ENCODE measurements at places on chromosomes 6 and 20. TPM values are rescaled to one million over a fixed set of nuclear protein-coding genes. Genes with fewer than 3 reads are reported as not detected.

RCAN2 gene
- total RNA-seq, result 6.6 TPM

TP53RK gene
- total RNA-seq, result 10.4 TPM

KHDC1 gene
- 0.84 TPM for total RNA-seq

IL17A gene
- total RNA-seq, result not detected

TBC1D32 gene
- total RNA-seq, result 13.2 TPM

DNA sequence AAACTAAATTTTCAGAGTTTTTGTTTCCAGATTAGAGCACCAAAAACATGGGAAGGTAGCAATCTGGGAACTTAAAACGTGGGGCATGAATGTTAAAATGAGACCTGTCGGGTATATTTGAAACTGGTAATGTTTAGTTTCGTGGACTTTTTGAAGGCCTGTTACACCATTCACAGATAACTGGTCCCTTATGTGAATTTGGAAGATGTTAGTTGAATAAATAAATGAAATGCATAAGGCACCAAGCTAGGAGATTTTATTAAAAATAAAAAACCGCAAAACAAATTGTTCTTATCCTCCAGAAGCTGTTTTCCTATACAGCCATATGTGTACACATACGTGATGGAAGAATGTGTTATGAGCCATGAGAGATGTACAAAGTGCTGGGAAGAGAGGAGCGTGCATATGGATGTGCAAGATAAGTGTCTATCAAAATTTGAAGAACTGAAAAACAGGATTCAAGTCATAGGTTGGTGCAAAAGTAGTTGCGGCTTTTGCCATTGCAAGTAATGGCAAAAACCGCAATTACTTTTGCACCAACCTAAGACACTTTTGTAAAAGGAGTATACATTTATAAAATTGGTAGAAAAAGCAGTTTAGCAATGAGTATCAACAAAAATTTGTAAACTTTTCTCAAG lies 700 bp upstream of the MCUR1 start:
- DNase-seq, result no peak

DNA sequence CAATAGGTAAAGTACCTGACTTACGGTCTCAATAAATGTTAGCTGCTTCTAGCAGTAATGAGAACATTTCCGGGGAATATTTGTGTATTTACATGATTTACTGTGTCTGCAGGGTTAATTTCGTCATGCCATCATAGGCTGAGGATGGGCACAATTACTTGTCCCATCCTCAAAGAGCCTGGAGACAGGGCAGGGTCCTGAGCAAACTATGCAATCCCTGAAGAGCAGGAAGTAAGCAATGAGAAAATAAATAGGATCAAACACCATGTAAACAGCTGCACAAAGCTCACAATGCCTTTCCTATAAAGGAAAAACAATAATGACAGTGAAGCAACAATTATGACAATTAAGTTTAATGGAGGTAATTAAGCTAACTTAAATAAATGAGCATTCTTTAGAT lies 114.6 kb upstream of the FOXQ1 start:
- no peak for DNase-seq

GRCh38 chr6:63476302-63476701 lies 96.0 kb upstream of the LOC128125822 start:
- no peak for DNase-seq

- peak; percentile 83 for DNase-seq
These were observed 32.6 kb upstream of the FAM83D start for GRCh38 chr20:38893565-38894090.

DNA sequence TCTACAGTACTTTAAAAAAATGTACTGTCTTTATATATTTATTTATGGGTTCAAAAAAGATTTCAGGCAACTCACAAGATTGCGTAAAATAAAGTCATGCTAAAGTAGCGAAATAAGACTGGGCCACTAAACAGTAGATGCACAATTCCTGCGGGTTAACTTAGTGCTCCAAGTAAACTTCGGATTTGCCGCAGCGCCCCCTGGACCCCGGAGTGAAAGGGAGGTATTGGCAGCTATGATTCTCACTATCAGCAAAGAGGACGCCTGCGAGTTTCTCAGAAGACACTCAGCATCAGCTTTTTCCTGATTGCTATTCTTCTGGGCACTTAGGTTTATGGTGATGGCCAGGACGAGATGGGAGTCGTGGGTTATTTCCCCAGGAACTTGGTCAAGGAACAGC lies 1.4 kb downstream of the OTOR start:
- no peak for DNase-seq

DNA sequence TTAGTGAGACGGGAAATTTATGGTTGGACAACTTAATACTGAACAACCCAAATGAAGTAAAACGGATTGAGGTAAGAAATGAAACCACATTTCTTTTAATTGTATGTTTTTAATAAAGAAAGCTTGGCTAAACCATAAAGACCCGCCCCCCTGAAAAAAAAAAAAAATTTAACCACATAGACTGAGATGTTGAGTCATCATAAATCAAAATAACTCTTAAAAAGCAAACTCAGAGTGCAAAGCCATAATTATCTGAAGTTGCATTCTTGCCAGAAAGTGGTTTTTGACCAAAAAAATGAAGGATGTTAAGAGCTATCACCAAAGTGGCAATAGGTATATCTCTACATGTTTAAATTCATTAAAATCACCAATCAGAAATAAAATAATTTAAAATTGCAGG lies 101.8 kb upstream of the COL21A1 start:
- no peak for DNase-seq

- no peak for DNase-seq
These were observed 164.1 kb downstream of the FRK start for GRCh38 chr6:115896538-115897129.

- DNase-seq, result peak; percentile 66
These were observed 892 bp downstream of the REPS1 start for GRCh38 chr6:138987080-138987642.

- peak; percentile 85 for DNase-seq
These were observed at the start of gene FBXO9 for GRCh38 chr6:53065266-53066076. FBXO9 (plus strand) TSS chr6:53065404; CDS start chr6:53065790, 386 bp downstream.

DNA sequence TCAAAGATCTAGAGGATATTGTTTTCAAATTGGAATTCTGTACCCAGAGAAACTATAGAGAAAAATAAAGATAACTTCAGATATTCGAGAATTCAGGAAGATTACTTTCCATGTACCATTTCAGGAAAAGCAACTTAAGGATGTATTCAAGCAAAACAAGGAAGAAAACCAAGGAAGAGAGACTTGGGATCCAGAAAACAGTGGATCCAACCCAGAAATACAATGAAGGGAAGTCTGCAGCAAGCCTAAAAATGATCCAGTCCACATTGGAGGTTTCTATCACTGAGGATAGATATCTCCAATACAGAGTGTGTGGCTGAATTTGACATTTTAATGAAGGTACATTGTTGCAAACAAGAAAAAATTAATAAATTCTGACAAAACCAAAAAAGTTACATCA lies 201.0 kb downstream of the EYA2 start:
- no peak for DNase-seq

DNA sequence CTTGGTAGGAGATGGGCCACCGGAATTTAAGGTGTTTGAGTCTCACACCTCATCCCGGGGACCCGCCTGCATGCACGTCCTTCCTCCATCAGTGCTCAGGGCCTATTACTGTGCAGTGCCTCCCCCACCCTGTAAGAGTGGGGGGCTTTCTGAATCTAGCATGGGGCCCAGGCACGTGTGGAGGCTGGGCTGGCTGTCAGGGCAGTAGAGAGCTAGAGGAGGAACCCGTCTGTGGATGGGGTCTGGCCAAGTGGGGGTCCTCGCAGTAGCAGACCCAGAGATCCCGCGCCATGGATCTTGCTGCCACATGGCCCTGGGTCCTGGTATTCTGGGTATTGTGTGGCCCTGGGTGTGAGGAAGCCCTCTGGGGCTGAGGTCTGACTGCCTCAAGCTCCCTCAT lies 42.9 kb downstream of the SRC start:
- DNase-seq, result no peak

DNA sequence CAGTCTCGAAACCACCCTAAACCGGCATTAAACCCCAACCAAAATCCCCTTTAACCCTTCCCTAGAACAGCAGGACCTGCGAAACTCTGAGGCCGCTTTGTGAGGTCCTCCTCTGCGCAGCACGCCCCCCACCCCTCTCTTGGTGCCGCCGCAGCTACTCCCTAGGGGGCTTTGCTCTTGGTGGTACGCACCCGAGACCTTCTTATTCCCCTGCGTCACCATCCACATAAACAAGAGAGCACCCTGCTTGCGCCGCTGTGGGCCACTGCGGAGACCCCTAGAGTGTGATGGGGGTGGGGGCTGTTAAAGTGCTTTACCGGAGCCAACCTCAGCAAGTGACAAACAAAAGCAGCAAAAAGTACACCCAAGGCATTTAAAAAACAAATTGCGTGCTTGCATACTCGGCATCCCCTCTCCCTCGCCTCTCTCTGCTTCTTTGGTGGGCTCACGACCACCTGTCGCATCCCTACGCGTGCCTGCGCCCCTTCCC lies 502 bp upstream of the GNAS start:
- DNase-seq, result no peak

All from mucosa of descending colon (tissue), 3 donors.